KG1 (cell line): ENCODE measurements at places on chromosomes 4 and X.

DNA sequence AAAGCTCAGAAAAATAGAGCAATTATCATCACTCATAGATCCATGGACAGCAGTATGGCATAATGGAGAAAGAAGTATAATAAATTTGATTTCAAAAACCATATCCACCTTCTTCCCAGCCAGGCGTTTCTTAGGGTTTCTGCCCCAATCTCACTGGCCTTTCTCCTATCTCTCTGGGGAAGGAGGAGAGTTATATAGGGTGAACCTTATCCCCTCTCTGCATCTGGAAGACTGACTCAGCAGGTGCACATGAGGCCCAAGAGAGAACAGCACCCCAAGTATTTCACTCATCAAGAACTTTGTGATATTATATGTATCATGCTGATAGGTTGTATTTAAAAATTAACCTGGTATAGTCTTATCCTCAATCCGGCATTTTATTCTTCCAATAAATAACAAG lies 318.8 kb upstream of the RASGEF1B start:
- no peak for DNase-seq

GRCh38 chr4:52001616-52002015 lies 18.5 kb downstream of the LRRC66 start:
- DNase-seq, result no peak

DNA sequence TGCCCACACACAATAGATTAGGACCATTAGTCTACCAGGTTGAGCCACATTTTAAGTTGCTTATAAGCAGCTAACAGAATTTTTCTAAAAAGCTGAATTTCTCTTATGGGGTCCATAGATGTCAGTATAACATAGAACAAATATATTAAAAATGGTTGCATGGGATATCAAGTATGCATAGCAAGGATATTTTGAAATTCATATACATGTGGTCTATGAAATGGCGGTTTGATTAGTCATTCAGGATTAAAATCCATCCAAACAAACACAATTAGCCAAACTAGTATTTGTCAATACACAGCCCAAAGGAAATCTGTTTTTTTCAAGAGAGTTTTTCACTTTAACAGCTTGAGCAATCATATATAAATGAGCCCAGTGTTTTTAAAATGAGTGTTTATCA lies 33.5 kb upstream of the AMOT start:
- DNase-seq, result no peak

- DNase-seq, result peak; percentile 3
These were observed 2.1 kb downstream of the LEF1 start for GRCh38 chr4:108166441-108167315.

DNA sequence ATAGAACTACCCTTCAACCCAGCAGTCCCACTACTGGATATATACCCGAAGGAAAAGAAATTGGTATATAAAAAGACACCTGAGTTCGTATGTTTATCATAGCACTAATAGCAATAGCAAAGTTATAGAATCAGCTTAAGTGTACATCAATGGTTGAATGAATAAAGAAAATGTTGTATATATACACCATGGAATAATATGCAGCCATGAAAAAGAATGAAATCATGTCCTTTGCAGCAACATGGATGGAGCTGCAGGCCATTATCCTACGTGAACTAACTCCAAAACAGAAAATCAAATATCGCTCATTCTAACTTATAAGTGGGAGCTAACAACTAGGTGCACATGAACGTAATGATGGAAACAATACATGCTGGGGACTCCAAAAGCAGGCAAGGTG lies 143.5 kb upstream of the GK2 start:
- no peak for DNase-seq

GRCh38 chrX:13078739-13079444 lies 34.5 kb upstream of the FAM9C start:
- no peak for DNase-seq

DNA sequence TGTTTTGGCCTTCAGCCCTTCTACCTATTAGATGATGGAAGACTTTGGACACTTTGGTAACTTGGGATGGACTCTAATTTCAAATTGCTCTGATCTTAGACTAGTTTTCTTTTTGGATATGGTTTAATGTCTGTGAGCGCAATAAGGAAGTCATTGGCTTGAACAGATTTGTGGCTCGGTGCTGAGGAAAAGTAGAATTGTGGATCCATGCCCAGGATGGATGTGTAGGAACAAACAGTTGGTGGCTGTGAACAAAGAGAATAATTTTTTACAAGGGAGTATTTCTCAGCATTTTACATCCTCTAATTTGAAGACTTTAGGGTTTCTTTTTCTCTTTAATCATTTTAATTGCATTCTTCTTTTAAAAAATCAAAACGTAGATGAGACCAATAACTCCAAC lies 327.1 kb downstream of the GLUD2 start:
- no peak for DNase-seq

GRCh38 chr4:181312066-181312465 lies 931.1 kb upstream of the TENM3 start:
- DNase-seq, result no peak

GRCh38 chr4:25096251-25096980 lies 63.8 kb downstream of the SEPSECS start:
- DNase-seq, result no peak
